ENCODE measurements at places on chromosomes 11 and 22.

GRCh38 chr11:119594639-119595249, 134.3 kb downstream of the NECTIN1 start:
- no peak for DNase-seq

DNA sequence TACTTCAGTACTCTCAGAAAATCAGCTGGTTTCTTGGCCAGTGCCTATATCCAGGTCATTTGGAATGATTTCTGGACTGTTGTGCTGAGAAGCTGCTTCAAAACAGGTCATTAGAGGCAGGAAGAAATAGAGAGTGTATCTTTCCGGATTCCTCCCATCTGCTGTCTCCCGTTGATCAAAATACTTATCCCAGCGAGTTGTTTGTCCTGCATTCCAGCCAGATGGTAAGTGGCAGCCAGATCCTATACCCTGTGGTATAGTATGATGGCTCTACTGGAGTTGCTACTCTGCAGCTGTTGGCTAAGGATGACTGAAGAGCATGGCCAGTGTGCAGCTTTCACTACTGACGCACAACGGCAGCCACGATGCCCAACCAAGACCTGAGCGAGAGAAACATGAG, 560.9 kb upstream of the ANO5 start:
- DNase-seq, result no peak

DNA sequence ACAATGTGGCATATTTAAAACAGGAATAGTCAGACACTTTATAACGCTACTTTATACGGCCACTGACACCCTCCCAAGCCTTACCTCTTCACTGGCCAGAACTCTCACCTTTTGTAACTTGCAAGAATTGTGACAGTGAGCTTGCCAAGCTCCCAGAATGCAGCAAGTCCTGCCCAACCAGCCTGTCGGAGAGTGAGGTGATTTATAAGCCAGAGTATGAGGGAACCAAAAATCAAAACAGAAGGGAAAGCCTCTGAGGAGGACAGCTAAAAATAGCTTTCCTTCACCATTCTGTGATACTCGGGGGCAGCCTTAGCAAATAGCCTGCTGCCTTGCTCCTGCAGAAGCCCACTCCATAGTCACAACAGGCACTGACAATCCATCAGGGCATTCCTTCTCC, 229.7 kb downstream of the FAM76B start:
- DNase-seq, result no peak

GRCh38 chr22:39422101-39422500, 22.5 kb downstream of the TAB1 start:
- DNase-seq, result no peak

DNA sequence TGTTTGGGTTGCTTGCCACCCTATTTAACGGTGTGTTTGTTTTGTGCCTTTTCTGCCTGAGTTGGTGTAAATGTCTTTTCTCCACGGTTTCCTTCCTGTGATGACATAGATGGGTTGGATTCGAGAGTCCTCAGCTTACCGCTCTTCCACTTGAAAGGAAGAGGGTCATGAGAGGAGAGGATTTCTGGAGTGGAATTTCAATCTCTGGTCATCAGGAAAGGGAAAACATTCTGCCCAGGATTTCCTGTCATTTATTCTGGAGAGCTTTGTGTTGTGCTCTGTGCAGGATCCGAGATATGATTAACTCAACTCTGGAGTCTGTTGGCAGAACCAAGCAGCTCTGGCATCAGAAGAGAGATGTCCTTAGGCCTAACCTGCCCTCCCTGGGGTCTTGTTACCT, 605.2 kb downstream of the NTM start:
- DNase-seq, result no peak

DNA sequence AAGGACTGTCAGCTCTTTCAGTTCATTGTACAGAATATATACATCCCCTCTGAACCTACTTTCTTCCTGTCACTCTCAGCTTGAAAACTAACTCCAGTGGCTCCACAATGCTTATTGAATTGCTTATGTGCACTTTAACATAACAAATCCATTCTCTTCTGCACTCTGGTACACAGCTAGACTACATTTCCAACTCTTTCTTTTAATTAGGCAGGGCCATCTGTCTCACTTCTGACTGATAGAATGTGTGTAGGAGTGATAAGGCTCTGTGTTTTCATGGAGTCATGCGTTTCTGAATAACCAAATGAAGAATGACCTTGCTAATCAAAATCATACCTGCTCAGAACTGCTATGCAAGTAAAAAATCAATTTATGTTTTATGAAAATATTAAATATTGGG, 278.5 kb upstream of the CCDC179 start:
- no peak for DNase-seq

DNA sequence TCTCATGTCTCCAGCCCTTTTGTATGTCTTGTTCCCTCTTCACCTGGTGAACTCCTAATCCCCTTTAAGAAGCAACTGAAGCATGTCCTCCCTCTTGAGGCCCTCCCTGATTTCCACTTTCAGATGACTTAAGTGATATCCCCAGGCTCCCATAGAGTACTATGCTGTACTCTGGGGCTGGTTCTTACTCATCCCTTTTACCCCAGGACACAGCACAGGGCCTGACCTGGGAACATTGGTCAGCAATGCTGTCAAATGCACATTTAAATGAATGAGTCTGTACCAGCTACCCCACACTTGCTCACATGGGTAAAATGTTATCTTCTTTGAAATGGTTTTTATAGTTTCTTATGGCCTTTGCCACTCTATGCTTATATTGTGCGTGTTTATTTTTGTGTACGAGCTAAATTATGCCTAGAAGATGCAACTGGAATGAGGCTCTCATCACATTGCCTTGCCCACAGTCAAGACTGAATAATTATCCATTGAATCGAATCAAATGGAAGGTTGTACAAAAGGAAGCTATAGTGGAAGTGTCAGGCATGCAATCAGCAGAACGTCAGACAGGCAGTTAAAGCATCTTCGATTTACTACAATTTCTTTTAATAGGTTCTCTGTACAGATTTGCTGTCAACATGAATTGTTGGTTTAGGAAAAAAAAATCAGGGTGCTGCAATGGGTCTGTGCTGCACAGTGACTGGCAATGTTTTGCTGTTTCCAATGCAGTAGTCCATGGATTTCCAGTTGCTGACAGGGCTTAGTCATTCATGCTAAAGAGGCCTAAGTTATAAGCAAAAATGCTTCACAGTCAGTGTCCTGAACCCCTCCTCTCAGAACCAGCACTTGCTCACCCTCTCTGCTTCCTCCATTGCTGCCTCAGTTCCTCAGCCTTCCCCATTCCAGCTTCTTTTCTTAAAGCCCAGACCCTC, 79.5 kb downstream of the PARVA start:
- no peak for DNase-seq

DNA sequence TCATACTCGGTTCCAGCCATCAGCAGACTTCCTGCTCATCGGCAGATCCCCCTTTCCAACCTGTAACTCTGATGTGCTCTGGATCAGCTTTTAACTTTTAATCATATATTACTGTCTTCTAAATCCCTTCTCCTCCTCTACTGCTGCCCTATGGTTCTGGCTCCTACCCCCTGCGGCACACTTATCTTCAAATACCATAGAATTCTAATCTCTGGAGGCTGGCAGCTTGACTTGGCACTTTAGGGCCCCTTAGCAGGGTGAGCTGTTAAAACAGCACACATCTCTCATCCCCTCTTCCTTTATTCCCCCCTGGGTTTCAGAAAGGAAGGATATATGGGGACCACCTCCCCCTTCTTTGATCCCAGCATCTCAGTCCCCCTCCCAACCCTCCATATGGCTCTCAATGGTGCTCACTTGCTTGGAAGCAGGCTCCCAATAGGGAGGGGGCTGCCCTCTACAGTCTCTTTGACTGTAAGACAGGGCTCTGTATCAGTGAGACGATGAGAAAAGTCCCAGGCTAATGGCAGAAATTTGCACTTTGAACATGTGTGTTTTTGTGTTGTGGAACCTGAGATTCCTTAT, 4.4 kb upstream of the CNTF start:
- DNase-seq, result no peak

DNA sequence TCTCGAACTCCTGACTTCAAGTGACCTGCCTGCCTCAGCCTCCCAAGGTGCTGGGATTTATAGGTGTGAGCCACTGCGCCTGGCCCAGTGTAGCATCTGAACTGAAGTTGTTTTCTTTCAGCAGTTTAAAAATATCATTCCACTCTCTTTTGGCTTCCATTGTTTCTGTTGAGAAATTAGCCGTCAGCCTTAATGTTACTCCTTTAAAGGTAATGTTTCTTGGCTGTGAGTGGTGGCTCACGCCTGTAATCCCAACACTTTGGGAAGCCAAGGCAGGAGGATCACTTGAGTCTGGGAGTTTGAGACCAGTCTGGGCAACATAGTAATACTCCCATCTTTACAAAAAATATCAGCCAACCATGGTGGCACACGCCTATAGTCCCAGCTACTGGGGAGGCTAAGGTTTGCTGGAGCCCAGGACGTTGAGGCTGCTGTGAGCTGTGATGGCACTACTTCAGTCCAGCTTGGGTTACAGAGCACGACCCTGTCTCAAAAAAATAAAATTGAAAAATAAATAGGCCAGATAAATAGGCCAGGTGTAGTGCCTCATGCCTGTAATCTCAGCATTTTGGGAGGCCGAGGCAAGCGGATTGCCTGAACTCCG, 25.9 kb downstream of the MCAM start:
- DNase-seq, result no peak

GRCh38 chr11:119436711-119437110, 13.7 kb upstream of the THY1 start:
- DNase-seq, result no peak

DNA sequence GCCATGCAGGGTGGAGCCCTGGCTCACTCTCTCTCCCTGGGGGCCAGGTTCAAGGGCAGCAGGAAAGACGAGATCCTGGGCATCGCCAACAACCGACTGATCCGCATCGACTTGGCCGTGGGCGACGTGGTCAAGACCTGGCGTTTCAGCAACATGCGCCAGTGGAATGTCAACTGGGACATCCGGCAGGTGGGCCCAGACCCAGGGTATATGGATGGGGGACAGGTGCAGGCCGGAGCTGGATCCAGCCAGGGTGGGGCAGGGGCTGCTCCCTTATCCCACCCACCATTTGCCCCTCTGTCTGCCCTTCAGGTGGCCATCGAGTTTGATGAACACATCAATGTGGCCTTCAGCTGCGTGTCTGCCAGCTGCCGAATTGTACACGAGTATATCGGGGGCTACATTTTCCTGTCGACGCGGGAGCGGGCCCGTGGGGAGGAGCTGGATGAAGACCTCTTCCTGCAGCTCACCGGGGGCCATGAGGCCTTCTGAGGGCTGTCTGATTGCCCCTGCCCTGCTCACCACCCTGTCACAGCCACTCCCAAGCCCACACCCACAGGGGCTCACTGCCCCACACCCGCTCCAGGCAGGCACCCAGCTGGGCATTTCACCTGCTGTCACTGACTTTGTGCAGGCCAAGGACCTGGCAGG, 2.9 kb downstream of the TRPT1 start:
- no peak for DNase-seq

GRCh38 chr22:33605221-33605620, 315.1 kb downstream of the LARGE1 start:
- no peak for DNase-seq

GRCh38 chr11:121651257-121651605, 198.5 kb upstream of the SORL1-AS1 start:
- no peak for DNase-seq

- no peak for DNase-seq
Observed at GRCh38 chr11:9016916-9017642, 13.3 kb upstream of the NRIP3 start.

DNA sequence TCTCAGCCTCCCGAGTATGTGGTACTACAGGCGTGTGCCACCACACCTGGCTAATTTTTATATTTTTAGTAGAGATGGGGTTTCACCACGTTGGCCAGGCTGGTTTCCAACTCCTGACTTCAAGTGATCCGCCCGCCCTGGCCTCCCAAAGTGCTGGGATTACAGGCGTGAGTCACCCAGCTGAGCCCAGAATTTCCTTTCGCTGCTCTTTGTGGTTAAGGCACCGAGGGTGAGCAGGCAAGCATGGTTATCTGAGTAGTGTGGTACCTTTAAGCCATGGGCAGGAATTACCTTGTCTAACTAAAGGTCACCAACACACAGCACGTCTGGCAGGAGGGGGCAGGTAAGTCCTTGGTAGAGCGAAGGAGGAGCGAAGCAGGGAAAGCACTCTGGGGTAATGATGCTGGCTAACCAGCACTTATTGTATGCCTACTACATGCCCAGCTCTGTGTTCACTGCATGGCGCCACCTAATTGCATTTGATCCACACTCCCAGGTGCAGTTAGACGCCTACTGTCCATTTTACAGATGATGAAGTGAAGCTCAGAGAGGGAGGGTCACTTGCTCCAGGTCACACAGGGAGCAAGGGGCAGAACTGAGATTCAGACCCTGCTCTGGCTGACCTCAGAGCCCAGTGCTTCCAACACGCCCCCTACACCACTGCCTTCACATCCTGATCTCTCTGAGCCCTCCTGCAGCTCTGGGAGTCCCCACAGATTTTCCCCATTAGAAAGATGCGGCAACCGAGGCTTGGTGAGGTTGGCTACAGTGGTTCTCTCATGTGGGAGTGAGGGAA, 45.7 kb downstream of the TRIOBP start:
- no peak for DNase-seq

DNA sequence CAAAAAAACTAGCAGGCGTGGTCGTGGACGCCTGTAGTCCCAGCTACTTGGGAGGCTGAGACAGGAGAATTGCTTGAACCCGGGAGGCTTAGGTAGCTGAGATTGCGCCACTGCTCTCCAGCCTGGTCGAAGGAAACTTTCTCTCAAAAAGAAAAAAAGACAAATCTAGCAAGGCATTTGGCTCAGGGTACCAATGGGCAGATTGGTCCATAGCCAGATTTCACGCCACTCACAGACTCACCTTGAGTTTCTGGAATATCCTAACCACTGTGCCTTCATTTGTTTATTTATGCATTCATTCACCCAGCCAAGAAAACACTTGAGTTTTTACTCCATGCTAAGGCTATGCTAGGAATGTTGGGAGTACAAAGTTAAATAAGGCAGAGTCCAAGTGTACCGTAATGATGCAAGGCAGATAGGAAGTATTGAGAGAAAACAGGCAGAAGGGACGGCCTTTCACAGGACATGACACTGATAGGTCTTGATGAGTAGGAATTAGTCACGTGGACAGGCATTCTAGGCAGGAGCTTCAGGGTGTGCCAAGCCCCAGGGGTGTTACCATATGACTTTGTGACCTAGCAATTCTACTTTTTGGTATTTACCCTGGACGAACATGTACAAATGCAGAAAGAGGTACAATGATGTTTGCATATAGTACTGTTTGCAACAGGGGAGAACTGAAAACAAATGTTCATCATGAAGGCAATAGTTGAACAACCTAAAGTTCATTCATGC, 3.0 kb upstream of the PACSIN3 start:
- no peak for DNase-seq
